ENCODE measurements at places on chromosomes 6 and 20.

- no peak for DNase-seq
These were observed 54.1 kb downstream of the CTCFL start for GRCh38 chr20:57470666-57471495.

- DNase-seq: no peak
These were observed 19.4 kb downstream of the FAM50B start for GRCh38 chr6:3868544-3868943.

- peak; percentile 42 for DNase-seq
These were observed 142.6 kb downstream of the CDH26 start for GRCh38 chr20:60100780-60101179.

- no peak for DNase-seq
These were observed 52.8 kb upstream of the MPC1 start for GRCh38 chr6:166435574-166435973.

DNA sequence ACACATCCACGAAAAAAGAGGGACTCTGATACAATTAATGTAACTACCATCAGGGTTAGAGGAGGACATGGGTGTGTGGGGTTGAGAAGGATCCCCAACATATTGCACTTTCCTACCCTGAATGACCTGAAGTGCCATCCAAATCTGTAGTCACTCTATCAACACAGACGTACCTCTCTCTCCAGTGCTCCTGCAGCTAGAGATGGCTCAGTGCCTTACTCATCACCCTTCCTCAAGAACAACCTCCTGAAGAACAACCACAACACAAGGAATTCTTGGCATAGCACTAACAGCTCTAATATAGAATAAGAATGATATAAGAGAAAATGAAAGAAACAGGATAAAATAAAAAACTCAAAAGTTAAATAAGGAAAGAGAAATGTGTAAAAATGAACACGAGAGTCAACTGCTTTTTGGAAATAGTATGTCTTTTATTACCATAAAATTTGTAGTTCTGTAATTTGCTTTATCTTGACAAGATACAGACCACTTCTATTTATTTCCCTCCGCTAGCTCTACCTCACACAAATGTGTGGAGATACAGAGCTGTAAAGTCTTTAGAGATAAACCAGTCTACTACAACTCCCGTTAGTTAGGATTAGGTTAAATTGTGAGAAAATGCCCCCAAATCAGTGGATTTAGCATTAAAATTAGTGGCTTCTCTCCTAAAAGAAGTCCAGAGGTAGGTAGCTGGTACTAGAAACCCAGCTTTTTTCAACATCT is 63.9 kb downstream of the REV3L start:
- DNase-seq: no peak

DNA sequence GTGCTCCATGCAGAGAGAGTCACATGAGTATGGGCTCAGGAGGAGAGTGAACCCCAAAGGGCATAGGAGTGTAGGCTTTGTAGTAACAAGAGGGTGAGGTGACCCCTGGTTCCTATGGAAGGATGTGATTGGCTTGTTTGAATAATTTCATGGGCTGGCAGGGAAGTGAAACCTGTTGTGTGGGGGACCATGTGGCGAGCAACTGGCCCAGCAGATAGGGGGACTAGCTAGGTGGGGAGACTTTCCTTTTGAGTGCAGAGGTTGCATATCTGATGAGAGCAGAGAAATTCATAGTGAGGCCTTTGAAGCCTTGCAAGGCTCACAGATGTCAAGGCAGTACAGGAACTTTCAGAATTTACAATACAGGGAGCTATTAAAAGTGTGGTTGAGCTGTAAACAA is 247.9 kb upstream of the SLC35B3 start:
- no peak for DNase-seq

GRCh38 chr6:137086031-137086430 is 41.3 kb upstream of the IL20RA start:
- DNase-seq: no peak

DNA sequence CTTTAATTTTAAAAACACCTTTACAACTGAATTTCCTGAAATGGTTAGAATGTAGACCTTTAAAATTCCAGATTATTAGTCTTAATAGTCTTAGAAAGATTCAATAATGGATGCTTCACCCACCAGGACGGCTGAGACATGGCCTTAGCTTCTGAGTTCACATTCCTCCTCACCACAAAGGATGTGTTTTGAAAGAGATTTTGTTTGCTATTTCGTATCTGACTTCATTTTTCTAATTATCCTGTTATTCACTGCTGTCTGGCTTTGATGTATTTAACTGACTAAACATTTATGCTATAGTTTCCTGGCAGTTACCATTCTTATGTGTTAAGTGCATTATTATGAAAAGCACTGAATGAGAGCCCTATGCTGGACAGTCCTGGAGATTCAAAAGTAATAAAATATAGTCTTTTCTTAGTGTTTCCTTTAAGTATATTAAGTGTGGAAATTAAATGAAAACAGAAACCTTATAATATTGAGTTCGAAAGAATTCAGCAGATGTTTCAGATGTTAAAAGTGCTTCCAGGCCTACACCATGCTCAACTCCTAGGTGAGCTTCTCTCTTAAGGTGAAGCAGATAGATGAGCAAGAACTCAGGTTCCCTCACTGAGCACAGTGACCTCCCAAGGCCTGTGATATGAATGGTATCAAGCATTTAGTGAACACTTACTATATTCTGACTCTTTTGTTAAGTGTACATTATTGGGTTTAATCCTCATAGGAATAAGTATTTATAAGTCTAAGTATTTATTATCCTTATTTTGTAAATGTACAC is 40.3 kb downstream of the MAP3K4 start:
- no peak for DNase-seq

- no peak for DNase-seq
These were observed 254.5 kb downstream of the TMEM242 start for GRCh38 chr6:157068691-157069324.

- DNase-seq: no peak
These were observed 966.6 kb upstream of the SLC35B3 start for GRCh38 chr6:9401960-9402359.

GRCh38 chr6:14763139-14763538 is 482.7 kb upstream of the JARID2 start:
- DNase-seq: no peak

GRCh38 chr6:95574811-95575210 is 2.5 kb upstream of the MANEA start:
- DNase-seq: no peak

DNA sequence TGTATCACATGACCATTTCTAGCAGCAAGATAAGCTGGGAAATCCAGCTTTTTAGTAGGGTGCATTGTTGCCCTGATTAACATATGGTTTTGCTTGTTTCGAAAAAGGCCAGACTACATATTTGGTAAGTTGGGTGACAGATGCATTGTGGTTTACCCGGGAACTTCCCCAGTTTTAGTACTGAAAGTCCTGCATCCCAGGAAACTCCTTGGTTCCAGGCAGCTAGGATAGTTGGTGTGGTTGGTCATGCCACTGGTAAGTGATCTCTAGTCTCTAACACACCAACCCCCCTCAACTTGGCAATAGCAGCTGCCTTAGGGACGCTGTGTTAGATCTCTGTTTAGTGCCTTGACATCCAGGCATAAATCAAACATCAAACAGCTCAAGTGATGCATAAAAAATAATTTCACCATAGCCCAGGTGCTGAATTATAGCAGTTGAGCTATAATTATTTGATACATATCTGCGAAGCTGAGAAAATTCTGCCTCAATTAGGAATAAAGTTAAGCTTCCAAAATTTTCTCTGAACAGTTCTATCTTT is 216.5 kb downstream of the TFAP2C start:
- no peak for DNase-seq

DNA sequence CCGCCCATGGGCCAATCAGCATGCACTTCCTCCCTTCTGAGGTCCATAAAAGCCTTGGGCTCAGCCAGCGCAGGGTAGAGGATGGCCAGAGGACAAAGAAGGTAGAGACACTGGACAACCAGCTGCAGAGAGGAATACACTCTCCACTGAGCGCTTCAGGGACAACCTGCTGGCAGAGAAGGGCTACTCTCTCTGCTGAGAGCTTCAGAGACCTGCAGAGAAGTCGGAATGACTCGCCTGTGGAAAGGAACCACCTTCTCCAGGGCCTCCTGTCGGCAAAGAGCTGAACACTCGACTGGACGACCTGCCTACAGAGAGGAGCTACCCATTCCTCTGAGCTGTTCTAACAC is 31.4 kb upstream of the SLA2 start:
- DNase-seq: no peak

DNA sequence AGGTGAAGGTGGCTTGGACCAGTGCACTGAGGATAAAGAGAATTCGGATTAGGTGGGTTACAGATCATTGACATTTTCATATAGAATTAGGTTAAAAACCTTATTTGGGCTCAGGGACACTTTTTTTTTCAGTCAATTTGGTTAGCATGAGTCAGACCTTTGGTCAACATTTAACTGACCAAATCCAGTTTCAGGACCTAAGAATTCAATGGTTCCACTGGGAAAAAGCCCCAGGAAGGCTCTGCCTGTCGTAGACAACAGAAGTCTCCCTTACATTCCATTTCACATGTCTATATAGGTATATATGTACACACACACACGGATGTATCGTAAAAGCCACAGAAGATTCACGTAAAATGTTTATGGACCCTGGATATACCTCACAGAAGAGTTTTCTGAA is 184.2 kb upstream of the RREB1 start:
- no peak for DNase-seq

DNA sequence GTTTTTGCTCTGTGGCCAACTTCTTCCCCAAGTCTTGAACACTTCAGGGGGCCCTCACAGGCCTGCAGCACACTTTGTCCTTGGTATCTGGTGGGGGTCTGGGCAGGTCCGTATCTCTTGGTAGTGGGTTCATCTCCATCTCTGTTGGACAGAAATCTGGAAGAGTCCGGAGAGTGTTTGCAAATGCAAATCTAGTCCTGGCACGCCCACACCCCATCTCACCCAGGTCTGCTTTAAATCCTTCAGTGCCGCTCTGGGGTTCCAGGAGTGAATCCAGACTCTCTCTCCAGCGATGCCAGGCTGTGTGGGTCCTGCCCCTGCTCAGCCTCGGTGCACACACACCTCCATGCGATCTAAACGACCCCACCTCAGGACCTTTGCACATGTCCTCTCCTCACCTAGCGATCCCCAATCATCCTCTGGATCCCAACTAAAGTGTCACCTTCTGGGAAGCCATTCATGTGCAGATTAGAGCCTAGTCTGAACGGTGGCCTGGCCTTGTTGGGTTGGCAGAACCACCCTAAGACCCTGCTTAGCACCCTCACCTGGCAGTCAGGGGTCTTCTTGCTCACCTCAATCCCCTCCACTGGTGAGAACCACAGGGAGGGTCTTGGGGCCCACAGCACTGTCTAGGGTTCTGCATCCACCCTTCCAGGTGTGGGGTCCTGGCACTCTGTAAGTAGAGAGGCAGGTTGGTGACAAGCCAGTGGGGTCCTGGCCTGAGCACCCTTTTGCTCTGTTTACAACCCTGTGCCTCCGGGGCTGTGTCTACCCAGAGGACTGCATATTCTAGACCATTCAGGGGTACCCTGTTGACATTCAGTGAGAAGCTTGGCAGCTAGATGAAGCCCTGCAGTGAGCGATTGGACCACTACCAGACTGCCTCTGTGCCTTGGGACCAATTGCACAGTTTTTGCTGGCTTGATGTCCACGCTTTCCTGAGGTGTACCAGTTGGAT is 100.8 kb downstream of the SYCP2 start:
- DNase-seq: no peak

- DNase-seq: peak; percentile 94
These were observed 299.1 kb upstream of the ID4 start for GRCh38 chr6:19538096-19538495.

DNA sequence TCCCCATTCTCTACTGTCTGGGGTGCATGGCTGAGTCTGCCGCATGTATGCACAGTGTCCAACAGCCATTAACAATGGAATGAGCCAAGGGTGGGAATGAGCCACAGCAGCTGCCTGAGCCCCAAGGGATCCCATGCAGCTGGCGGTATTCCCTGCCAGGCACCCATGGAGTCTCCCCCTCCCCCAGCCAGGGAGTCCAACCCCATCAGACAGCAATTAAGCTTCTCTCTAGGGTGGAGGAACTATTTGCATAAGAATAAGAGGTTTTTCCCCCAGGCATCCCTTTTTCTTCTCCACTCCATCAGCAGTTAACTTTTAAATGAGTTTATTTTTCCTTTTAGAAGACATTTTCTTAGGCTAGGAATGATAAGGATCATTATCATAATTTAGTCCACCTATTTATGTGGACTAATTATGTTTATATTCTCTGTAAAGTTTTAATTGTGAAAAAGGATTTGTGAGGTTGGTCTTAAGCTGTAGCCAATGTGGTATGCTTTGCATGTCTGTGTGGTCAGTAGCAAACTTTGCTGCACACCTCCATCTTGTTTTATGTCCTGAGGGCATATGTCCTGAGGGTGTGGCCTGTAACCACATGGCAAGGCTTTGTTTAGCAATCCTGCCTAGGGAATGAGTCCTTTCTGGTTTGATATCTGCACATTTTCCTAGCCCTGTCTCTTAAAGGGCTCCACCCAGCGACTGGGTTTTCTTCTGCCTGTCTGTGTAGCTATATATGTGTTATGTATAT is 158.9 kb upstream of the OLIG3 start:
- DNase-seq: no peak

DNA sequence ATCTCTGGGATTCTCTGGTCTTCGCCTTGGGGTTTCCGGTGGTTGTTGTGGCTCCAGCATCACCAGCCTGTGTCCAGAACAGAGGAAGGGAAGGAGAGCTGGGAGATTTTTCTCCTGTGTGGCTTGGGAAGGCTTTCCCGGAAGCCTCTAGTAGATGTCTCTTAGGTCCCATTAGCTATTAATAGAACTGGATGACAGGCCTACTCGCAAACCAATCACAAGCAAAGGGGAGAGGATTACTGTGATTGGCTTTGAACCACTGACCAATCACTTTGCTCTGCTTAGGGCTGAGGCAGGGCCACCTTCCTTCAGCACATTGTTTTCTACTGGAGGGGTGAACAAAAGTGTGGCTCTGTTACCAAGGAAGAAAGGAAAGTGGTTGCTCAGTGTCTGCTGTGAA is 203.4 kb upstream of the SULF2 start:
- DNase-seq: no peak

- DNase-seq: no peak
These were observed 21.5 kb downstream of the RIMS4 start for GRCh38 chr20:44788706-44789456.

DNA sequence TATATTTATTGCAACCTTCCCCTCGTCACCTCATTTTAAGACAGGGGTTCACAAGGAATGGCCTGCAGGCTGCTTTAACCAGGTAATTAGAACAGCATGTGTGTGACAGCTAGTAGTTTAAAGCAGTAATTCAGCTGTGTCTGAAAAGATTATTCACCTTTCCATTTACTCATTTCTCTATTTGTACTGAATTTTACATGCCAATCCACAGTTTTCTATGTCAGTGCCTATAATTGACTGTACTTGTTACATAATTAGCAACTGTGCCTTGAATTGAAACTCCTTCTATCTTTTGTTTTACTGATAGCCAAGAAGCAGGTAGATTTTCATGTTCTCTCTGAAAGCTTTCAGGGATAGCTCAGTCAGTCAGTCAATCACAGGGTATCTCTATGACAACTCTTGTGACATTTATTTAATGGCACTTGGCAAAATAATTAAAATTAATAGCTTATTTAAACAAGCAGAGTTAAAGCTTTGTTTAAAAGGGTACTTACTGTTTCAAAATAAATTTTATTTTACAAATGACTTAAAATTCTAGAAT is 214.0 kb downstream of the ZFAND3 start:
- no peak for DNase-seq

All from NCI-H187 (cell line).